ENCODE measurements at places on chromosomes 2 and 18.

DNA sequence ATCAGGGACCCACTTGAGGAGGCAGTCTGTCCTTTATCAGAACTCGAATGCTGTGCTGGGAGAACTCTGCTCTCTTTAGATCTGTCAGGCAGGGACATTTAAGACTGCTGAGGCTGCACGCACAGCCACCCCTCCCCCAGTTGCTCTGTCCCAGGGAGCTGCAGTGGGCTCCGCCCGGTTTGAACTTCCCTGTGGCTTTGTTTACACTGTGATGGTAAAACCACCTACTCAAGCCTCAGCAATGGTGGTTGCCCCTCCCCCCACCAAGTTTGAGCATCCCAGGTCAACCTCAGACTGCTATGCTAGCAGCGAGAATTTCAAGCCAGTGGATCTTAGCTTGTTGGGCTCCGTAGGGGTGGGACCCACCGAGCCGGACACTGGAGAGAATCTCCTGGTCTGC is 11.8 kb upstream of the LHCGR start:
- no peak for DNase-seq

- DNase-seq = no peak
Measured at GRCh38 chr2:66714610-66715009, 279.7 kb downstream of the MEIS1 start.

DNA sequence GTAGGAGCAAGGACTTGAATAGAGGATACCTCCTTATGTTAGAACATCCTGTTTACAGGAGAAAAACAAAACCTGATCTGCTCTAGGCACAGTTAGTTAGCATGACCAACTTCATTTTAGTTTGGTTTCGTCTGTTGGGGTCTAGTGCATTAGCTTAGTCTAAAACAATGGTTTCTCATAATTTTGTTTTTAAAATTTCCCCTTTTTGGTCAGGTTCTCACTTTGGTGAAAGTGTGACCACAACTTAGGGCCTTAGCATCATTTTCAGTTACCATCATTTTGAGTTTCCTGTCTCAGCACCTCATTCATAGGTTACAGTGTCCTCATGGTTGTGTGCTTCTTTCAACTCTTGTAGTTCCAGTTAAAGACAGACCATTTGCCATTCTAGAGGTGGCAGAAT is 1277.0 kb upstream of the SLC39A10 start:
- no peak for DNase-seq

- peak; percentile 22 for DNase-seq
Measured at GRCh38 chr18:21444465-21445212, 155.9 kb downstream of the ESCO1 start.
